SK-N-DZ (cell line): ENCODE measurements at places on chromosomes 5 and 9.
A peak's percentile ranks its signal among the peaks of the same experiment; 100 is the strongest.

- DNase-seq: no peak
Observed at GRCh38 chr5:132952829-132953228, 10.6 kb downstream of the AFF4 start.

GRCh38 chr5:135596788-135597187 lies 18.0 kb upstream of the CXCL14 start:
- no peak for DNase-seq

DNA sequence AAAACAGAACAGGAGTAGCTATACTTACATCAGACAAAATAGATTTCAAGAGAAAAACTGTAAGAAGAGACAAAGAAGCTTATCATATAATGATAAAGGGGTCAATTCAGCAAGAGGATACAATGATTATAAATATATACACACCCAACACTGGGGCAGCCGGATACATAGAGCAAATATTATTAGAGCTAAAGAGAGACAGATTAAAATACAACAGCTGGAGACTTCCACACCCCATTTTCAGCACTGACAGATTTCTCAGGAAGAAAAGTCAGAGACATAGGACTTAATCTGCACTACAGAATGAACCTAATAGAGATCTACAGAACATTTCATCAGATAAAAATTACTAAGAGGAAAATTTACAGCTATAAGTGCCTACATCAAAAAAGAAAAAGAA lies 35.7 kb downstream of the OXCT1 start:
- DNase-seq: no peak

DNA sequence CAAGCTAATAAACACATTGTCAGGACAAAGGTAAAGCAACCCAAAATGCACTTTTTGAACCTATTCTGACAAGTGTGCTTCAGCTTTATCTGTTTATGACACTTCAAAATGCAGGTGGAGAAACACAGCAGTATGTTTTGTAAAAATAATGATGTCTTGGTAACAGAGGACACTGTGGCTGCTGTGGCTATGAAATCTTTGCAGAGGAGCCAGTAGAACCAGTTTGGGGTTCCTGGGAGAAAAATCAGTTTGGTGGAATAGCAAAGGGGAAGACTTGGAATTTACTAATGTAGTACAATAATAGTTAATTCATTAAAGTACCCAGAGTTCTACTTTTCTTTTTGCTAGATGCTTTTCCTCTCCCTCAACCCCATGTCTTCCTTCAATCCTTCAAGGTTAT lies 40.6 kb downstream of the SIL1 start:
- no peak for DNase-seq

- peak; percentile 95 for DNase-seq
Observed at GRCh38 chr5:178940569-178941360, at the start of gene ZNF454. Gene ZNF454 (plus strand): TSS chr5:178941198. CDS start chr5:178942792, 1,594 bp downstream.

DNA sequence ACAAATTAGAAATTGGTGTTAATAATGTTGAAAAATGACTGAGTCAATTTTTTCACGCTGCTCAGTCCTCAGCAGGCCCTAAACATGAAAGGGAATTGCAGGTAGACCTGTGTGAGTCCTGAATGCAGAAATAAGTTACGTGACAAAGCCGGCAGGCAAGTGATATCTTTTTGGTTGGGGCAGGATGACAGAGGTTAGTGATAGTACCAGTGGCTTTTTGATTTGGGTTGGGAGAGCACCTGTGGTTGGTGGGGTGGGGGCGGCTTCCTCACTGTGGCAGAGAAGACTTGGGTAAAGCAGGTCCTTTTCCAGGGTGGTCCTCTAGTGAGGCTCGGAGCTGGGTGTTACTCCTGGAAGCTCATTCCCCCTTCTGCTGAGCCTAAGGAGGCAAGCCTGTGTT lies 164.7 kb downstream of the TMEM167A start:
- no peak for DNase-seq

GRCh38 chr9:121122246-121123032 lies 47.7 kb downstream of the CNTRL start:
- DNase-seq: no peak
